Activated T-helper 17 cell treated with anti-CD3 and anti-CD28 coated beads, Interleukin-2, amount 50 U/mL, for 72 hours (primary cell): ENCODE measurements at places on chromosomes 6 and 20.

DNA sequence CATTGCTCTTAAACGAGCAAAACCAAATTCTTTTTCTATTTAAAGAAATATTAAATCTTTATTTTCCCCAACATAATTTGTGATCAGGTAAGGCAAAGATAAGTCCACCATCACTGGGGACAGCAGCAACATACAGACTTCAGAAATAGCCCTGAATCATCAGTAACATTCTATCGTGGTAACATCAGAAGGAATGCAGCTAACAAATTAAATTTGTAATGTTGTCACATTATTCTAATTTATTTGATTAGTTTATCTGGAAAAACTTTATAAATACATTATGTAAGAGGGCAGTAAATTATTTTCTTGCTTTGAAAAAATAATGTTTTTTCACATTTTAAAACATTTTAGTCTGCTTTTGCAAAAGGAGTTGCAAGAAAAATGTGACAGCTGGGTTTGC lies 53.6 kb upstream of the BCLAF1 start:
- no peak for ATAC-seq

DNA sequence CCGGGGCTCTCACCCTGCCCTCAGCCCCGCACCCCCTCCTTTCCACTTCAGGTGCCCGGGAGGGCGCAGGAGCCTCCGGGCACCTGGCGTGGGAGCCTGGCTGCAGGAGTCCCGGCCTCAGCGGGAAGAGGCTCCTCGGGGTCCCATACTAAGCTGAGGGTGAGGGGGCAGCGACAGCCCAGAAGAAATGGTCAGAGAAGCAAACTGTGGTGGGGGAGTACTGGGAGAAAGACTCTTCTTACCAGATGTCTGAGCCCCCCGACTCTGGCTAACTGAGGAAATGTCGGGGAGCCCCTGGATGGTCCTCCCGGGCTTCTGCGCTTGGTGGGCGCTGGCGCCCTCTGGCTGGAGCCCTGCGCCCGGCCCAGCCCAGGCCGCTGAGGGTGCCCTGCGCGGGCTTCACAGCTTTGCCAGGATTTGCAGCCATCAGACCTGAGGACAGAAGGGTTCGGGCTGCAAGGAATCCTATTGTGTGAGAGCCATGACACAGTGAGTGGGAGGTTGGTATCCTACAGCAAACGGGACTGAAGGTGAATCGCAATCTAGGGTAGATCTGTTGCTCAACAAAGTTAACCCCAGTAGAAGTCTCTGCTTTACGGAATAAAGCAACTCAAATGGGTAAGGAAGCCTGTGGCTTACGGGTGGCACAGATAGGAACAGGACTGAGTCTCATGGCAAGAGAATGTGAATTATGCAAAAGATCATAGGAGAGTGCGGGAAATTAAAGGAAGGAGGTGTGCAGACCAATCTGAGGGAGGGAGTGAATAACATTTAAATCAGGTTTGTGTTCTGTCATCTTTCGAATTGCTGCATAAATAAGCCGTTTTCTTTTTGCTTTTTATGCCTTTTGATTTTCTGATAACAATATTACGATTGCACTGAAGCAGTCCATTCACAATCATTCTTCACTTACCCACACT lies 639 bp upstream of the RCAN2 start:
- peak; percentile 28 for ATAC-seq

- no peak for ATAC-seq
Measured at GRCh38 chr20:23296841-23297701, 53.5 kb upstream of the NXT1 start.

DNA sequence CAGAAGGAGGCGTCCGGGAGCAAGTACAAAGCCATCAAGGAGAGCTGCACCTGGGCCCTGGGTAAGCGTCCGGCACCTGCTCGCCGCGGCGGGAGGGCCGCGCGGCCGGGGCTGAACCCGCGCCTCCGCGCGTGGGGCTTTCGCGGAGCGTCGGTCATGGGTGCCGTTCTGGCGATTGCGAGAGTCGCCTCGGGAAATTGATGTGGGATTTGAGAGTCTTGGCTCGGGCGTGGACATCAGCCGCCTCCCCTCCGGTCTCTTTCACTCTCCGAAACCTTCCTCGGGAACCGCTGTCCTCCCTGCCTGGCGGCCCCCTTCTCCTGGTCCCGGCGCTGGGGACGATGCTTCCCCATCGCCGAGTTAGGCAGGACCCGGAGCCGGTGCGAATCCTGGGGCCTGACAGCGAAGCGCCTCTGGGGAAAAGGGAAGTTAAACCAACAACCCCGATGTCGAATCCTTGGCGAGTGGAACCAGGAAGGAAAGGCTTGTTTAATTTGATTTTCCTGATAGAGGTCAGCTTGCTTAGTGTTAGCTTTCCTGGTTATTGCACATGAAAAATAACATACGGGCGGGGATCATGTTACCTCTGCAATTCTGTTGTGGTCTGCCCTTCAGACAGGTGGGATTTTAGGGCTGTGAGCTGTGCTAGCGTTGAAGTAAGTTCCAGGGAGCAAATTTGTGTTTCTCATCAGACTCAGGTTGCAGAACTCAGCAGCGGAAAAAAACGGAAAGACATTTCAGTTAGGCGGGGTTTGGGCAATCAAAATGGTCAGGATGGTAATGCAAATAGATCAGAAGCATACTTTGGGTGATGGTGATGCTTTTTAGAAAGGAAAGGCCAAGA lies 594 bp downstream of the ARFGEF3 start:
- ATAC-seq, result peak; percentile 49

GRCh38 chr6:67935976-67936477 lies 699.1 kb upstream of the ADGRB3 start:
- ATAC-seq, result no peak

GRCh38 chr6:75532521-75532920 lies 38.9 kb upstream of the FILIP1 start:
- no peak for ATAC-seq

DNA sequence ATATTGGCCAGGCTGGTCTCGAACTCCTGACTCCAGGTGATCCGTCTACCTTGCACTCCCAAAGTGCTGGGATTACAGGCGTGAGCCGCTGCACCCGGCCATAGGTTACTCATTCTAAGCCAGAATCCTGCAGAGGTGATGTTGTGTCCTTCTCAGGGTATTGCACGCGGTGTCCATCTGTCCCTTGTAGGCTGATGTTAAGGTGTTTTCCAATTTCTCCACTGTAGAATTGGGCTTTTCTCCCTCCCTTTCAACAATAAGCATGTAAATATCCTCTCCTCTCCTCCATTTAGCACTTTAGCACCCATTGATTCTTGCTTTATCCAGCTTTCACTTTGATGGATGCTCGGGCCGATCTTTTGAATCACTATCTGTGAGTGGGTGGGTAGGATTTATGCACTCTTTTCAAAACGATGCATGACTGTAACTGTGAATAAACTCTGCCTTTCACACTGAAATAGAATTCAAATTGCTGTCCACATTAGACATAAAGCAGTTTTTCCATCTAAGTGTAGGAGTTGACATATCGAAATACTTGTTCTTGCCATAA lies 52.6 kb downstream of the ZBTB2 start:
- ATAC-seq, result no peak

- ATAC-seq, result peak; percentile 89
Measured at GRCh38 chr6:3102875-3103274, 15.6 kb upstream of the BPHL start.

GRCh38 chr6:91340896-91341395 lies 754.1 kb upstream of the MAP3K7 start:
- no peak for ATAC-seq

GRCh38 chr6:136503303-136504029 lies 46.8 kb downstream of the MAP7 start:
- ATAC-seq, result no peak

GRCh38 chr6:130794010-130794697 lies 33.1 kb upstream of the SMLR1 start:
- peak; percentile 52 for ATAC-seq

GRCh38 chr6:161186173-161186769 lies 87.6 kb downstream of the AGPAT4 start:
- no peak for ATAC-seq

DNA sequence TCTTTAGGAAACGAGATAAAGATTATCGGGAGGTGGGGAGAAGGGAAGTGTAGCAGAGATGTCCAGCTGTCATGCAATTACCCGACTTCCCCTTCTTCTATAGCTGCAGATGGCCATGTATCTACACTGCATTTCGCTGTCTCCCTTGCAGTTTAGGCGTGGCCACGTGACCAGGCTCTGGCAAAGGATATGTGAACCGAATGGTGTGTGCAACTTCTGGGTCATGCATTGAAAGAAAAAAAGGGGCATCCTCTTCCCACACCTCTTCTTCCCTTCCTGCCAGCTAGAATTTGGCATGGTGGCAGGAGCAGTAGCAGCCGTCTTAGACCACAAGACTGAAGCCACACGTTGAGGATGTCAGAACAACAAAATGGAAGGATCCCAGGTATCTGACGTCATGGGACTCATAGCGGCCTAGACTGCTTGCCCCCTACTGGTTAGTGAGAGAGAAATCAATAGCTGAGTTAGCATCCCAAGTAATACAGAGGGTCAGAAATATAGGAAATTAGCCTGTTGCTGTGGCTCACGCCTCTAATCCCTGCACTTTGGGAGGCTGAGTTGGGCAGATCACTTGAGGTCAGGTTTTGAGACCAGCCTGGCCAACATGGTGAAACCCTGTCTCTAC lies 32.8 kb downstream of the TCF15 start:
- no peak for ATAC-seq

DNA sequence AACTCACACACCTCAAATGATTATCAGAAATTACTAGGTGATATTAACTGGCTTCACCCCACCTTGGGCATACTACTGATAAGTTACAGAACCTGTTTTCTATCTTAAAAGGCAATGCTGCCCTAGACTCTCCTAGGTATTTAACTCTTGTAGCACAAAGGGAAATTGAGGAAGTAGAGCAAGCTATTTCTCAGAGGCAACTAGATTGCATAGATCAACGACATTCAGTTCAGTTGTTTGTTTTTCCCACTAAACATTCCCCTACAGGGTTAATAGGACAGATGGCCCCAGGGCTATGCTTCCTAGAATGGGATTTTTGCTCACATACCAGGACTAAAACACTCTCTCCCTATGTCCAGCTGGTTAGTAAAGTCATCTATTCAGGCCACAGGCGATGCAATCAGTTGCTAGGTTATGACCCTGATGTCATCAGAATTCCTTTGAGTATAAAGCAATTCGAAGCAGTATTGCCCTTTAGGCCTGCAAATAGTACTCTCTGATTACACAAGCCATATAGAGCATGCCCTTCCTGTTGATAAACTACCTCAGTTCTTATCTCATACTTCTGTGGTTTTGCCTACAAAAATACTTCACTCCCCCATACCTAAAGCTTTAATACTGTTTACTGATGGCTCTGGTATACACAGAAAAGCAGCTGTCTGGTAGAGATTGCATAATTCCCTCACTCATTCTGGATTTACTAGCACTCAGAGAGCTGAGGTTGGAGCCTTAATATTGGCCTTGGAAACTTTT lies 67.4 kb upstream of the ASCC3 start:
- ATAC-seq, result no peak

DNA sequence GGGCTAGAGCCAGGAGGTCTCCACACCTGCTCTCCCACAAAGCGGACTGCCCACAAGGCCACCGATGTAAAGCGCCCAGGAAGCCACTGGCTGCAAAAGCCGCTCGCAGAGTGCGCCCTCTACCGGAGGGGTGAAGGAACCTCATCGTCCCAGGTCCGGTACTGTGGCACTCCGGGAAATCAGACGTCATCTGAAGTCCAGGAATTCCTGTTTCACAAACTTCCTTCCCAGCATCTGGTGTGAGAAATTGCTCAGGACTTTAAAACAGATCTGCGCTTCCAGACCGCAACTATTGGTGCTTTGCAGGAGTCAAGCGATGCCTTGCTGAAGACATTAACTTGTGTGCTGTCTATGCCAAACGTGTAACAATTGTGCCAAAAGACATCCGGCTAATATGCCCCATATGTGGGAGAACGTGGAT lies 115.1 kb upstream of the ARID1B start:
- no peak for ATAC-seq

DNA sequence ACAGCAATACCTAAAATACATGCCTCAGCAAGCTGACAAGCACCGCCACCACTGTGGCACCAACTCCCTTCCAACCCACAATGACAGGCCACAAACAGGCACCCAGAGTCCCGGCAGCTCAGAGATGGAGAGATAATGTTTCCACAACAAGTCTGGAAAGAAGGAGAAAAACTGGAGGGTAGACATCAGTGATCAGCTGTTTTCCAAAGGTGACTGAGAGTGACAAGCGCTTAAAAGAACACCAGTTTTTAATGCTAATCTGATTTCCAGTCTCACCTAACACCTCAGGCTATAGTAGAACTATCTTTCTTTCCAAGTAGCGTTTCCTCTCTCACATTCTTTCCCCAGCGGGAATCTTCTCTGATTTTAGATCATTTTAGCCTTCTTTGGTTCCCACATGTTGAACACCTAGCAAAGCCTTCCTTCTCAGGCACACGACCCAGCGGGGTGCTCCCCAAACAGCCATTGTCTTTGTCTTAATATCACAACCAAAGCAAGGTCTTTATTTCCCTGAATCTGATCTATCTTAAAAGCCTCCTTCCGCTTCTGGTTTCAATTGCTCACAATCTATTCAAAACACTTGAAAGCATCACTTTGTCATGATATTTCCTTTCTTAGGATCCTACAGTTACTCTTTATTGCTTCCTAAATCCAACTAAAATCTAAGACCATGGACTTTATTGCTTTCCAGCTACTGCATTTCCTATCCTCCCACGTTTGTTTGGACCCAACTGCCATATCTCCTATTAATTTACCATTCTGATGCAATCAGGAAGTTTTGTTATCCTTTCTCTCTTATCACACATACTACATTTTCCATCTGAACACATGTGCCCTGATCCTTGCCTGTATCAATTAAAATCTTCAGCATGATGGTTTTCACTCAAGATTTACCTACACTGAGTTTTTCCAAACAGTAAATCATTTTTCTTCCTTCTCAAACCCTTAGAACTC lies 282.7 kb downstream of the ADGB start:
- ATAC-seq, result no peak

DNA sequence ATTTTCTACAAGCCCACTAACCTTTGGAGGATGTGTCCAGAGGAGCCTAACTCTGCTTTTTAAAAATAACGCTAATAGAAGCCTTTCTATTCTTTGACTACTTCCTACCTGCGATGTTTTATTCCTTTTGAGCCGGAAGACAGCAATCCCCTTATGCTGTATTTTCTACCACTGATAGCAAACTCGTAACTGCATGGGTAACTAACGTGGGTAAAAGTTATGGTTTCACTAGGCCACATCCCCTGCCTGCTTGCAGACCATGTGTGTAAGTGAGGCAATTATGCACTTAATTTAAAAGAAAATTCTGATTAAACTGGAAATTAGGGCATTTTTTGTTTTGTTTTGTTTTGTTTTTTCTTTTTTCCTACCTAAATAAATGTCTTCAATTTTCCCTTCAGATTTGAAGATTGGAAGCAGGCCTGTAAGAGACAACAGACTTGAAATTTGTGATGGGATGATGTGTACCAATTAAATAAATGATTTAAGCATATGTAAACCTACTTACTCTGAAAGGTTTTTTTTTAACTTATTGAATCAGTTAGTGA lies 931 bp downstream of the UFL1 start:
- peak; percentile 18 for ATAC-seq
